ENCODE measurements at places on chromosomes 12 and 14. TPM values are rescaled to one million over a fixed set of nuclear protein-coding genes. Genes with fewer than 3 reads are reported as not detected.

GRCh38 chr12:48985475-48985897, 7.4 kb downstream of the WNT1 start:
- H3K27ac ChIP-seq: no peak overlapping the region
- H3K36me3 ChIP-seq: no peaks in the 10 kb centered on the region
- DNase-seq: no peak

DNA sequence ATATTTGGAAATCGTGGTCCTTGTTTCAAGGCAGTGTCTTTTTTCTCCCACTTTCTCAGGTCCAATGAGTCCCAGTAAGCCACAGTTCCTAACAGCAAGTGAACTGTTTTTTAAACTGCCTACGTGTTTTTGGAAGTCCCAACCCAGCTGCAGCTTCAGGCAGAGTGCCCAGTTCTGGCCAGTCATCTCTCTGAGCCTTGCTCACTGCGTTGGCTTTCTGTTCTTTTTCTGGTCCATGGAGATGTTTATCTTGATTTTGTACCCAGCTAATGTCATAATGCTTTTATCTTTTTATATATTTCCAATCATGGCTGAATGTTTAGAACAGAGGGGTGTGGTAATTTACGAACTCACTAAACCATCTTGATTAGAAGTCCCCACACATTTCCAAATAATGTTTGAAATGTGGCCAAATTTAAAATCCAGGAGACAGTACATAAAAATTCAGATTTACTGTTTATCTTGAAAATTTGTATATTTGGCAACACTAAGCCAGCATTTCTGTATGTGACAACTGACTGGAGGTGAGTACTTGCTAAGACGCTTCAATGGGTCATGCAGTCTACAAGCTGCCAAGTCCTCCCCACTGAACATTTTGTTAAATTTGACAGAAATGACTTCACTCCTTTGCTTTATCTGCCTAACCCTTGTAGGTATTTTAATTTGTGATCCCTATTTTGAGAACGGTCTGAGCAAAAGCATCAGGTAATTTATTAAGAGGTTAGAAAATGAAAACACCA, 46.1 kb upstream of the OTOGL start:
- H3K4me3 ChIP-seq: no peak overlapping the region
- H3K27me3 ChIP-seq: no peaks in the 10 kb centered on the region
- no peak overlapping the region for H3K27ac ChIP-seq
- no peak for DNase-seq
- peaks cover 8% of the 10 kb centered on the region for H3K4me1 ChIP-seq
- H3K36me3 ChIP-seq: no peaks in the 10 kb centered on the region

- H3K27me3 ChIP-seq: no peaks in the 10 kb centered on the region
- no peak overlapping the region for H3K27ac ChIP-seq
- H3K4me3 ChIP-seq: no peak overlapping the region
- H3K36me3 ChIP-seq: no peaks in the 10 kb centered on the region
- peaks cover 19% of the 10 kb centered on the region for H3K4me1 ChIP-seq
Observed at GRCh38 chr14:65210118-65210821, 108.0 kb upstream of the MAX start.

GRCh38 chr14:74457565-74457895, 31.5 kb upstream of the SYNDIG1L start:
- H3K36me3 ChIP-seq: peaks cover 4% of the 10 kb centered on the region
- no peak overlapping the region for H3K4me3 ChIP-seq
- no peak overlapping the region for H3K27ac ChIP-seq
- no peak for DNase-seq
- H3K27me3 ChIP-seq: peaks cover under 1% of the 10 kb centered on the region

- no peak overlapping the region for H3K4me3 ChIP-seq
- H3K4me1 ChIP-seq: no peaks in the 10 kb centered on the region
Observed at GRCh38 chr14:81209167-81209836, 11.5 kb downstream of the GTF2A1 start.

- H3K4me1 ChIP-seq: no peaks in the 10 kb centered on the region
- peaks cover 5% of the 10 kb centered on the region for H3K36me3 ChIP-seq
- DNase-seq: no peak
- H3K27me3 ChIP-seq: no peaks in the 10 kb centered on the region
- H3K27ac ChIP-seq: no peak overlapping the region
- H3K4me3 ChIP-seq: no peak overlapping the region
Observed at GRCh38 chr14:59407246-59408010, 57.8 kb downstream of the GPR135 start.

- H3K36me3 ChIP-seq: peaks cover 10% of the 10 kb centered on the region
- peaks cover 10% of the 10 kb centered on the region for H3K4me1 ChIP-seq
- H3K4me3 ChIP-seq: no peak overlapping the region
- H3K27me3 ChIP-seq: no peaks in the 10 kb centered on the region
- H3K27ac ChIP-seq: no peak overlapping the region
Observed at GRCh38 chr12:76569685-76570604, 10.4 kb upstream of the OSBPL8 start.

DNA sequence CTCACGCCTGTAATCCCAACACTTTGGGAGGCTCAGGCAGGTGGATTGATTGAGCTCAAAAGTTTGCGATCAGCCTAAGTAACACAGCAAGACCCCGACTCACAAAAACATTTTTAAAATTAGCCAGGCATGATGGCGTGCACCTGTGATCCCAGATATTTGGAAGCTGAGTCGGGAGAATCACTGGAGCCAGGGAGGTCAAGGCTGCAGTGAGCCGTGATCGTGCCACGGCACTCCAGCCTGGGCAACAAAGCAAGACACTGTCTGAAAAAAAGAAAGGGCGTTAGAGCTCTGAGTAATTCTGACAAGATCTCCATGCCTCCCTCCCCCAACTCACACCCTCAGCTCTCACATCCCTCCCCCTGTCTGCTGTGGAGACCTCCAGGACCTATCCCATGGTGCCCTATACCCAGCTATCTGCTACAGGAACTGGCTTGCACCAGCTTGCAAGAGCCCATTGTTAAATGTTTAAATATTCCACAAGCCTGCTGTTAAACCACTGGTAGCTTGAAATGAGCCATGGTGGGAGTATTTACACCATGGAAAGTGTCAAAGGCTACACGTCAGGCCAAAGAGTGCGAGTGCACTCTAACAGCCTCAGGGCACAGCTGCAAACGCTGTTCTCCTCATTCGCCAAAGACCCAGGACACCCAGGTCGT, 35.1 kb upstream of the PPP2R5C start:
- peaks cover 8% of the 10 kb centered on the region for H3K4me1 ChIP-seq
- peaks cover 2% of the 10 kb centered on the region for H3K27me3 ChIP-seq
- H3K36me3 ChIP-seq: no peaks in the 10 kb centered on the region
- no peak for DNase-seq
- H3K27ac ChIP-seq: no peak overlapping the region
- no peak overlapping the region for H3K4me3 ChIP-seq

- H3K36me3 ChIP-seq: no peaks in the 10 kb centered on the region
- H3K27ac ChIP-seq: no peak overlapping the region
- no peak for DNase-seq
- H3K4me3 ChIP-seq: no peak overlapping the region
- H3K27me3 ChIP-seq: peaks cover 7% of the 10 kb centered on the region
Observed at GRCh38 chr12:4214877-4215228, 58.7 kb upstream of the CCND2 start.

- H3K27ac ChIP-seq: no peak overlapping the region
- H3K27me3 ChIP-seq: no peaks in the 10 kb centered on the region
- H3K36me3 ChIP-seq: peaks cover 2% of the 10 kb centered on the region
- H3K4me3 ChIP-seq: no peak overlapping the region
Observed at GRCh38 chr14:74048281-74048680, 29.1 kb downstream of the BBOF1 start.

GRCh38 chr12:57611108-57611826, at the start of gene ARHGEF25:
TSS of gene ARHGEF25 (plus strand) at chr12:57611435. CDS start at chr12:57611895, 460 bp downstream.
- peaks cover 27% of the 10 kb centered on the region for H3K4me1 ChIP-seq
- peak within 1 kb of the TSS; percentile 80 for H3K4me3 ChIP-seq
- H3K36me3 ChIP-seq: peaks cover 39% of the 10 kb centered on the region
- peak within 1 kb of the TSS; percentile 47 for H3K27ac ChIP-seq

BICDL1 gene
- total RNA-seq: 41.5 TPM

LRRC10 gene
- not detected for total RNA-seq

NOXRED1 gene
- 1.1 TPM for total RNA-seq

GDF3 gene
- not detected for total RNA-seq

MTRFR gene
- 16.6 TPM for total RNA-seq

STAB2 gene
- total RNA-seq: not detected

SMIM41 gene
- total RNA-seq: not detected

MAP3K9 gene
- total RNA-seq: 9.2 TPM

RAD51AP1 gene
- 16.3 TPM for total RNA-seq

IFNG-AS1 gene
- total RNA-seq: not detected

AQP2 gene
- total RNA-seq: not detected

All from mesothelial cell of epicardium (in vitro differentiated cells).